ENCODE measurements at places on chromosomes 1 and 21. TPM values are rescaled to one million over a fixed set of nuclear protein-coding genes. Genes with fewer than 3 reads are reported as not detected.

Gene BRWD1
- 11.7 TPM for total RNA-seq

Gene C1orf56
- total RNA-seq, result 4.7 TPM

Gene KRTAP12-1
- not detected for total RNA-seq

Gene OR2L5
- total RNA-seq, result not detected

Gene APOBEC4
- total RNA-seq, result not detected

Gene PADI3
- 1.2 TPM for total RNA-seq

Gene OR6K3
- total RNA-seq, result not detected

Gene TTC34
- total RNA-seq, result 0.05 TPM

Gene TMEM222
- 49.4 TPM for total RNA-seq

Gene SLFNL1
- total RNA-seq, result not detected

Gene PGD
- 1,192 TPM for total RNA-seq
